ENCODE measurements at places on chromosomes 6 and 20. TPM values are rescaled to one million over a fixed set of nuclear protein-coding genes. Genes with fewer than 3 reads are reported as not detected.

DNA sequence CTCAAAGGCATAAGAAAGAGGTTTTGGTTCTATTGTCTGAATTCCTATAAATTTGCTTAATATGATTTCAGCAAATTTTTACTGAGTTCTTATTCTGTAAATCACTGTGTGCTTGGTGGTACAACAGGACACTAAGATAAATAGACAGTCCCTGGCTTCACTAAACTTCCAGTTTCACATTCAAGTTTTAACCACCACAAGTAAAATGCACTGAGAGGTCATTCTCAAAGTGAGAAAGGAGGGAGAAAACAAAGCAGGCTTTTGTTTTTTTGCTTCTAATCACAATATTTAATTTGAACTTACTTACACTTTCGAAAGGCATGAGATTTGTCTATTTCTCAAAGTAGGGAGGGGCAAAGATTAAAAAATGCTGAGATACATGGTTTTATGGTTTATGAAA is 445.7 kb downstream of the CDC5L start:
- no peak overlapping the region for H3K4me3 ChIP-seq
- no peaks in the 10 kb centered on the region for H3K36me3 ChIP-seq
- H3K4me1 ChIP-seq, result no peaks in the 10 kb centered on the region
- H3K27me3 ChIP-seq, result no peaks in the 10 kb centered on the region
- DNase-seq, result no peak

The CCN5 gene
- 0.26 TPM for total RNA-seq

DNA sequence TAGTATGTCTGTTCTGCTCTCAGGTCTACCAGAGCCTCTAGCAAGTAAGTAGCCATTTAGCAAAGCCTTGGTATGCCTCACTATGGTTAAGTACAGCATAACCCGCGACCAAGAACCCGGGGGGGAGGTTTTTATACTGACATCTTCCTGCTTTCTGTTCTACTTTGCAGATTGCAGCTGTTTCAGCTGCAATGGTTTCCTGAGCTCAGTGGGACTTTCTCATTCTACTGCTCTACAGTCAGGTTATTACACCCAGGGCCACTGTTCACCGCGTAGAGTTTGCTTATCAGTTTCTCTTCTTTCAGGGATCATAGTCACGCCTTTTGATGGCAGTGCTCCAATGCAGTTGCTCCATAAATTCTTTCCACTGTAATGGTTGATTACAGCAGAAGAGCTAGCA is 631.3 kb downstream of the TFAP2A start:
- no peak overlapping the region for H3K27ac ChIP-seq
- H3K4me1 ChIP-seq, result no peaks in the 10 kb centered on the region
- H3K36me3 ChIP-seq, result no peaks in the 10 kb centered on the region
- no peak for DNase-seq

- DNase-seq, result peak; percentile 63
- H3K27ac ChIP-seq, result no peak overlapping the region
- no peaks in the 10 kb centered on the region for H3K27me3 ChIP-seq
- H3K4me1 ChIP-seq, result peaks cover 12% of the 10 kb centered on the region
- H3K36me3 ChIP-seq, result no peaks in the 10 kb centered on the region
- H3K4me3 ChIP-seq, result no peak overlapping the region
Measured at GRCh38 chr6:40912158-40912946, 126.7 kb downstream of the UNC5CL start.

- peaks cover 61% of the 10 kb centered on the region for H3K4me1 ChIP-seq
- H3K27me3 ChIP-seq, result no peaks in the 10 kb centered on the region
- H3K4me3 ChIP-seq, result no peak overlapping the region
Measured at GRCh38 chr6:7546020-7546369, 4.5 kb downstream of the DSP start.

The NKAPL gene
- total RNA-seq, result not detected

The TMC2 gene
- total RNA-seq, result not detected
